ENCODE measurements at places on chromosomes 4 and X. TPM values are rescaled to one million over a fixed set of nuclear protein-coding genes. Genes with fewer than 3 reads are reported as not detected.

GRCh38 chrX:13360146-13360545 lies 40.3 kb upstream of the ATXN3L start:
- DNase-seq = no peak

The FOXR2 gene
- not detected for total RNA-seq

GRCh38 chr4:168503652-168504362 lies 7.0 kb downstream of the PALLD start:
- no peak for DNase-seq

DNA sequence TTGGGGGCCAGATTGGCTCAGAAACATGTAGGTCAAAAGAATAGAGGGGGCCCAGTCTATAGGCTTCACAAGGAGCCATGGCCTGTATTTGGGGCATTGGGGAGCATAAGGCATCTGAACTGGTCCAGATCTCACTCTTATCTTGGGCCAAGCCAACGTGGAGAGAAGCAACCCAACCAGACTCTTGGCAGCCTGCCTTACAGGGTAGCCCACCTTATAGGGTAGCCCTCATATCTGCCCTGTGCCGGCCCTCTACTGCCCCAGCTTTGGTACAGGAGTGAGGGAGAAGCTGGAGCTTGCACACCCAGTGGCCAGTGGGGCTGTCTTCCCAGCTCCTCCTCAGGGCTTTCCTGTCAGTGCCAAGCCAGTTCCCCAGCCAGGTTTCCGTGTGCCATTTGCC lies 142.2 kb downstream of the AMMECR1 start:
- DNase-seq = no peak

- no peak for DNase-seq
These were observed 5.3 kb upstream of the SHISA3 start for GRCh38 chr4:42391981-42392380.

The POU3F4 gene
- total RNA-seq = not detected

DNA sequence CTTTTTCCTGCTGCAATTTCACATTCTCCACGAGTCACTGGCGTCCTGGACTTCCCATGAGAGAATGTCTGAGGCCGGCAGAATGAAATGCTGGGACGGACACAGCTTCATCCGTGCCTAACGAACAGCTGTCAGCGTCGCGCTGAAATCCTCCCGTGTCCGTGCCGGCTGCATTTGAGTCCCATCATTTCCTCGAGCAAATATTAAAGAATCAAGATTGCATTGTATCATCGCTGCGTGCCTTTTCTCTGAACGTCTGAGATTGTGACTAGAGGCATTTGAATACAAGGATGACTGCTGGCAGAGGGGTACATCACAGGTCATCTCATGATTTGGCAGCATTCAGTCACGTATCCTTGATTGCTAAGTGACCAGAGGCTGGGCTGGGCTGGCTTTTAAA lies 279.9 kb downstream of the ASMT start:
- DNase-seq = no peak

The ARMCX2 gene
- 8.3 TPM for total RNA-seq

GRCh38 chrX:36214924-36215323 lies 295.4 kb downstream of the CFAP47 start:
- DNase-seq = no peak

The KDR gene
- total RNA-seq = 5.1 TPM

The AMBN gene
- not detected for total RNA-seq

- DNase-seq = no peak
These were observed 45.1 kb upstream of the SLC4A4 start for GRCh38 chr4:71293705-71294104.

DNA sequence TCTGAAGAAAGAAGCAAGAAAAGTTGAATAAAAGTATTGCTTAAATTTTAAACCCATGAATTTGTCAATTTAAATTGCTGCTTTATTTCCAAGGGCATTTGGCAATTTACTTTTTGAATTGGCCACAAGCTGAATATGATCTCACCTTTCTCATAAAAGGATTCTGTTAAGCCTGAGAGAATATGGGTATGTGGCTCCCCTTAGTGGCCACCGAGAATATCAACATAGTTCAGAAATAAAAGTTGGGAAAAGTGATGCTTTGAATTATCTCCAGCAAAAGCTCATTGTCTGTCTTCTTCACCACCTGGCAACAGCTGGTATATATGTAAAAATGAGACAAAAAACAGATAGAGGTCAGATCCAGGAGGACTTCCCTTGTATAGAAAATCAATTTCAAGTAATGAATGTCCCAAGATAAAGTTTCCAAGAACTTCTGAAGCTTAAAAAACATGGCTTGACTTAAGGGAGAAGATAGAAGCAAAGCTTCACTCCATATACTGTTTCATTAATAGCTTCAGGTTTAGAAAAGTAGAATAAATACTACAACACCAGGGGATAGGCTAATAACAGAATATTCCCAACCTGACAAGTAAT lies 290.7 kb upstream of the FAM241A start:
- DNase-seq = no peak

The NAT8L gene
- total RNA-seq = 0.66 TPM

The COL25A1 gene
- 0.12 TPM for total RNA-seq

GRCh38 chr4:167428156-167428555 lies 193.9 kb upstream of the SPOCK3 start:
- DNase-seq = no peak

- no peak for DNase-seq
These were observed 90.9 kb upstream of the LDB2 start for GRCh38 chr4:16989371-16989770.

The USP26 gene
- total RNA-seq = not detected

GRCh38 chrX:3384327-3384726 lies 37.9 kb upstream of the MXRA5 start:
- no peak for DNase-seq

The MAGEA12 gene
- total RNA-seq = not detected

GRCh38 chrX:107713543-107714205 lies 61.9 kb downstream of the TSC22D3 start:
- no peak for DNase-seq

The AKAP4 gene
- total RNA-seq = not detected

- DNase-seq = no peak
These were observed 55.7 kb downstream of the MSX1 start for GRCh38 chr4:4914965-4915845.

GRCh38 chrX:109440475-109440874 lies 41.4 kb downstream of the GUCY2F start:
- DNase-seq = no peak

- no peak for DNase-seq
These were observed 40.4 kb downstream of the USP11 start for GRCh38 chrX:47273011-47273730.

DNA sequence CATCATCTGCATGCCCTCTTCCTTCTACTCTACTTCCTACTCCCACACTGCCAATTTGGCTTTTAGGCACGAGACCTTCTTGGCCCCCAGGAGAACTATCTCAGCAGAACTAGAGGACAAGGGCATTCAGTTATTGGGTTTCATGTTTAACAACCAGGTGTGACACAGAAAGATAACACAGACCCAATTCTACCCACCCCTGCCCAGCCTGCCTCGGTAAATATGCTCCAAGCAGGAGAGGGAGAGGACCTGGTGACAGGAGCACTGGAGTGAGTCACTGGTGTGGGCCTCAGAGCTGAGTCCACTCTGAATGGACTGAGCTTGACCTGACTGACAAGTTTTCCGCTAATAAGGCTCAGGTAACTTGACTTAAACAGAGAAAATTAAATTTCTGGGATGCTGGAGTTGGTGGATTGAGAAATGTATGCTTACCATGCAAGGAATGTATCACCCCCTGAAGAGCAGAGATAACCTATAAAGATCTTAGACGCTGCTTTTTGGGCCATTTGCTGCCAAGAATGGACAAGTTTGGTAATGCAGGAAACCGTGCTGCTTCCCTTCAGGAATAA lies 52.5 kb downstream of the CASP3 start:
- DNase-seq = no peak

DNA sequence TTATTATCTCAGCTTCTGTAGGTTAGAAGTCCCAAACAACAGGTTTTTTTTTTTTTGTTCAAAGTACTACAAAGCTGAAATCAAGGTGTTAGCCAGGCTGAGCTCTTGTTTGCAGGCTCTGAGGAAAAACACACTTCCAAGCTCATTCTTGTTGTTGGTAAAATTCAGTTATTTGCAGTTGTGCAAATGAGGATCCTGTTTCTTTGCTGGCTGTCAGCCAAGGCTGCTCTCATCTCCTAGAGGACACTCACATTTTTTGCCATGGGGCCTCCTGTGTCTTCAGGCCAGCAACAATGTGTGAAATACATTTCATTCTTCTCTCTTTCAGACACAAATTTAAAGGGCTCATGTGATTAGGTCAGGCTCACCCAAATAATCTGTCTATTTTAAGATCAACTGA lies 60.3 kb upstream of the HSD17B10 start:
- DNase-seq = no peak

- DNase-seq = no peak
These were observed 3.2 kb downstream of the ACOX3 start for GRCh38 chr4:8437281-8437680.

DNA sequence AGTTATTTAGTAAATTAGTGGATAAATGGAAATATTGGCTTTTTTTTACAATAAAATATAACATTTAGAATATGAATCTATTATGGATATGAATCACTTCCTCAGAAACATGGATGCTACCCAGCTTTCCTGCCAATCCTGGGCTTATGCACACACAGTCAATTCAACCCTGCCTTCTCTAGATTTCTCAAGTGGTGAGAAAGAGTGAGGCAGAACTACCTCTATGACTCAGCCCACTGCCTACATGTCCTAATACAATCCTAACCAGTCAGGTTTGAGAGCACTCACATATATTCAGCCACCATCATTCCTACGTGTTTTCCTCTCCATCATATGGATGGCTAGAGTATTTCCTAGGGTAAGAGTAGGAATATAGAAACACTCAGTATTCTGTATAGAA lies 91.1 kb upstream of the ANKRD50 start:
- DNase-seq = no peak

GRCh38 chrX:153244767-153245166 lies 65.7 kb downstream of the MAGEA1 start:
- DNase-seq = no peak

Data from mucosa of descending colon (tissue), 3 donors.